Neuronal stem cell (in vitro differentiated cells): ENCODE measurements at places on chromosomes 2 and 18.

DNA sequence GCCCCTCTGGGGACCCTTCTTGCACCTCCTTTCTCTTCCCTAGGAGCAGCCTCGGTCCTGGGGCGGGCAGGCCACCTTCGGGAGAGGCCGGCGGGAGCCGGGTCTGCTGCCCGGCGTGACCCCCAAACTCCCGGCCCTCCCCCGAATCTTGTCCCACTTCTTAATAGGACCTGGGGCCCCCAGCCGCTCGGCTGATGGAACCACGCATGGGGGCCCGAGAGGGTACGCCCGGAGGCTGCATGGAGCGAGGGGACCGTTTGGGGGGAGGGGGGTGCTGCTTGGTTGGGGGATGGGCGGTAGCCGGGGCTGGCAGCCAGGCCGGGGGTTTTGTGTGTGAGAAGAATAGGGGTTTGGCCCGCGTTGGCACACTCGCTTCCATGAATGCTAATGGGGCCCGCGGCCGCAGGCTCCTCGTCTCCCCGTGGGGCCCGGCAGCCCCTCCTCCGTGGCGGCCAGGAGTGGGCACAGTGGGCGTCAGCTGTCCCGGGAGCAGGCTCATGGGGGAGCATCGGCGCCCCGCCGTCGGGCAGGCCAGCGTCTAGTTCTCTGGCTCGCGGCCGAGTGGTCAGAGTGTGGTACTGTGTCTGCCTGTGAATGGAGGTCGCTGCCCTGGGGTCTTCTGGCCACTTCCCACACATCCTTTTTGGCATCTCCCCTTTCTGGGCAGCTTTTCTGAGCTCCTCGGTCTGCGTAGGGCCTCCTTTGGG lies 1.0 kb downstream of the GAREM2 start:
- no peak for DNase-seq
- peak overlapping the region; percentile 76 for H3K4me3 ChIP-seq
- peaks cover 21% of the 10 kb centered on the region for H3K36me3 ChIP-seq
- peak overlapping the region; percentile 43 for H3K27ac ChIP-seq
- H3K4me1 ChIP-seq = peaks cover 22% of the 10 kb centered on the region

DNA sequence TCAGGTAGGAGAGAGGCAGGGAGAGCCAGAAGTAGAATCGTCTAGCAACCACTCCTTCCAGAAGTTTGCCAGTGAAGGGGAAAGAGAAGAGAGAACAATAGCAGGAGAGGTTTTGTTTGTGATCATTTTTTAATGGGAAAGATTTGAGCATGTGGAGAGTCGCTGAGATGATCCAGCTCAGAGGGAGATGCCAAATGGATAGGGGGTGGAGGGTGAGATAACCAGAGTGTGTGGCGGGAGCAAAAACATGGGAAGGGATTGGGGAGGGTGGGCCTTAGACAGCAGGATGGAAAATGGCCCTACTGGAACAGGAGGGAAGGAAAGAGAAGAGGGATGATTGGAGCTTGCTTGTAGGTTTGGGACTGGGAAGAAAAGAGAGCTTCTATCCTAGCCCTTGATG lies 269.8 kb downstream of the GLI2 start:
- H3K36me3 ChIP-seq = no peaks in the 10 kb centered on the region
- no peaks in the 10 kb centered on the region for H3K27me3 ChIP-seq
- no peak overlapping the region for H3K4me3 ChIP-seq
- DNase-seq = no peak
- no peaks in the 10 kb centered on the region for H3K4me1 ChIP-seq

- H3K4me3 ChIP-seq = no peak overlapping the region
- no peak for DNase-seq
- H3K36me3 ChIP-seq = peaks cover 5% of the 10 kb centered on the region
- no peaks in the 10 kb centered on the region for H3K4me1 ChIP-seq
Observed at GRCh38 chr2:128291161-128291843, 27.4 kb downstream of the HS6ST1 start.

GRCh38 chr2:162085090-162085891 lies 11.3 kb upstream of the DPP4 start:
- H3K4me3 ChIP-seq = no peak overlapping the region
- no peaks in the 10 kb centered on the region for H3K27me3 ChIP-seq
- no peaks in the 10 kb centered on the region for H3K36me3 ChIP-seq
- no peaks in the 10 kb centered on the region for H3K4me1 ChIP-seq

DNA sequence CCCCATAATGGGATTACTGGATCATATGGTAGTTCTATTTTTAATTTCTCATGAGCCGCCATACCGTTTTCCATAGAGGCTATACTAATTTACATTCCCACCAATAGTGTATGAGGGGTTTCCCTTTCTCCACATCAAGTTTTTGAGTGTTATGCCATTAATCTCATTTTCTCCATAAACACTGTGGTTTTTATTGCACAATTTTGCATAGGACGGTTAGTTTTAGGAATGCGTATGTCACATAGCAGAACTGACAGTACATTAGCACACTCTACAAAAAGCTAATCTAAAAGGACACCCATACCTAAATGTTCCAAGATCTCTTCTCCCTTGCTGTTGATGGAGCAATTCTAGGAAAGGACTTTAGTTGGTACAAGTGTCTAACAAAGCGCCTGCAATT lies 32.5 kb downstream of the DARS1 start:
- DNase-seq = no peak
- no peaks in the 10 kb centered on the region for H3K4me1 ChIP-seq
- H3K27ac ChIP-seq = no peak overlapping the region
- H3K4me3 ChIP-seq = no peak overlapping the region
- no peaks in the 10 kb centered on the region for H3K27me3 ChIP-seq
